SK-N-SH (cell line): ENCODE measurements at places on chromosomes 1 and 21. TPM values are rescaled to one million over a fixed set of nuclear protein-coding genes. Genes with fewer than 3 reads are reported as not detected.

The NID1 gene
- polyA plus RNA-seq: 49.3 and 74.3 TPM in 2 replicates

The ANGPTL1 gene
- polyA plus RNA-seq: not detected in 2 replicates

The KIF14 gene
- 1.2 and 1.4 TPM in 2 replicates for polyA plus RNA-seq

The GJA4 gene
- polyA plus RNA-seq: not detected in 2 replicates

The SCCPDH gene
- 32.2 and 36.0 TPM in 2 replicates for polyA plus RNA-seq

The TRIM46 gene
- polyA plus RNA-seq: 12.3 and 12.7 TPM in 2 replicates

DNA sequence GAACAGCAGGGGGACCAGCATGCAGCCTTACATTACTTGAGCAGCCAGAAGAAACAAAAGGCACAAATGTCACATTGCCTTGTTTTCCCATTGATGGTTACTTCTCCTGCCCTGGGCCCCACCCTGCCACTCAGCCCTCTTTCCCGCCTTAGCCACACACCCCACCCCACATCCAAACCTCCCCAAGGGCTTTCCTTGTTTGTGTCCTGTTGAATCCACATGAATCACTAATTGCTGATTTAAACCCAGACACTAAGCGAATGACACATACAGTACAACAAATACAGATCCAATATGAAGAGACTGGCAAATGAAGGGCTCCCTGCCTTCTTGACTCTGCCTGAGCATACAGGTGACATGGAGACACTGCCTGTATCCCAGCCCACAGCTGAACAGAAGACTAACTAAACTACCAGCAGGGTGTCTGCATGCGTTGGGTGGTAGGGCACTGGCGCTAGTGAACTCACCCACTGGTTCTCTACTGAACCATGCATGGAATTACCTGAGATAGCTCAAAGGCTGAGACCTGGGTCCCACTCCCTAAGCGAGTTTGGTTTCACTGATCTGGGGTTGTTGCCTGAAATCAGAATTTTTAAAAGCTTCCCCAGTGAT lies 3.1 kb downstream of the IGSF3 start:
- no peak for DNase-seq

GRCh38 chr1:31784356-31785019 lies 20.3 kb upstream of the ADGRB2 start:
- DNase-seq: peak; percentile 69

GRCh38 chr1:38803647-38804046 lies 55.9 kb downstream of the RRAGC start:
- no peak for DNase-seq

DNA sequence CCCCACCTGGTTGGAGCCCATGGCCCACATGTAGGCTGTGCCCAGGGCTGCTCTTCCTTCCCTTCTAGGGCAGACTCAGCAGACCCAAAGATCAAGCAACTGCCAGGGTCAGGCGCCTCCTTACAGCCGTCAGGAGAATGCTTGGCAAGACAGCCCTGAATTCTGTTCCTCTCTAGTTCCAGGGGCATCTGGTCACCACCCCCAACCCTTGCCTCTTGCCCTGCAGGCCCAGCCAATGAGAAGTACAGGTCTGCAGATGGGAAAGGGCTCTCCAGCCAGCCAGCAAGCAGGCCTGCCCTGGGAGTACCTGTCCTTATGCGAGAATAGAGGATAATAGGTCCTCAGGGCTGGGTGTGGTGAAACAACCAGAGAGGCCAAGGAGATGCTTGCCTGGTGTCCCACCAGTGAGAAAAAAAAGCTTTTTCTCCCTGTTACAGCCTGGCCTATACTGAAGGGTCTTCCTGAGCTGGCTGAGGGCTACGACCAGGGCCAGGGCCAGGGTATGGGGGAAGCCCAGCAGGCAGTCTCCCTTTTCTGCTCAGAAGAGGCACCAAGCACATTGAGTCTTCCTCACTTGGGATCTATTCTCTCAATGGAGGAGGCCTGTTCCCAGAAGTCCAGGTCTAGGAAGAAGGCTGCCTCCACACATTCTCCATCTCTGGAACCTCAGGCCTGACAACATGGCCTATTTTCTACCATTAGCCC lies 31.4 kb downstream of the NAV1 start:
- no peak for DNase-seq

DNA sequence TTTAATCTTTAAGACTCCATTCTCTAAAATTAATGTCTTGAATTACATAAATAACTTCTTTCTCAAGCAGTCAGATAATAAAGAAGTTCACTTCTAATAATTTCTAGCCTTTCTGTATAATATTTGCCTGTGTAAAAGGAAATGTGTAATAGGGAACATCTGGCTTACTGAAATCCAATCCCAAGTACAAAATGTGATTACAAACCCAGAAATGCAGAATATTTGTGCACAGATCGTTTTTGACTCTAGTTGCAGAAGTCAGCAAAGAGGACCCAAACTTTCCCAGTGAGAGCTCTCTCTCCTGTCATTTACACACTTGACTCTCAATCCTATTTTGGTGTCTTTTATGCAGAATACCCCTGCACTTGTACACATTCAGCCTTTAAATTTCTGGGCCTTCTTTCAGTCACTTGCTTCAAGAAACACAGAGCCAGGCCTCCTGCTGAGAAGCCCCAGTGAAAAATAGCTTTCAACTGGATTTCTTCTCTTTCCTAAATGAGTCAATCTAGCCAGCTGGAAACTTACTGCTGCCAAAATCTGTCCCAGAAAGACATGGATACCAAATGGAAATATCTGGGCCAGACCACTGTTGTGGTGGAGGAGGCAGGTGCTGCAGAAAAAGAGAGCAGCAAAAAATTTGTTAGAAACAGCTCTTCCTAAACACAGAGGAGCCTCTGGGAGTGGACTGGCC lies 68.5 kb upstream of the ADAM30 start:
- no peak for DNase-seq

DNA sequence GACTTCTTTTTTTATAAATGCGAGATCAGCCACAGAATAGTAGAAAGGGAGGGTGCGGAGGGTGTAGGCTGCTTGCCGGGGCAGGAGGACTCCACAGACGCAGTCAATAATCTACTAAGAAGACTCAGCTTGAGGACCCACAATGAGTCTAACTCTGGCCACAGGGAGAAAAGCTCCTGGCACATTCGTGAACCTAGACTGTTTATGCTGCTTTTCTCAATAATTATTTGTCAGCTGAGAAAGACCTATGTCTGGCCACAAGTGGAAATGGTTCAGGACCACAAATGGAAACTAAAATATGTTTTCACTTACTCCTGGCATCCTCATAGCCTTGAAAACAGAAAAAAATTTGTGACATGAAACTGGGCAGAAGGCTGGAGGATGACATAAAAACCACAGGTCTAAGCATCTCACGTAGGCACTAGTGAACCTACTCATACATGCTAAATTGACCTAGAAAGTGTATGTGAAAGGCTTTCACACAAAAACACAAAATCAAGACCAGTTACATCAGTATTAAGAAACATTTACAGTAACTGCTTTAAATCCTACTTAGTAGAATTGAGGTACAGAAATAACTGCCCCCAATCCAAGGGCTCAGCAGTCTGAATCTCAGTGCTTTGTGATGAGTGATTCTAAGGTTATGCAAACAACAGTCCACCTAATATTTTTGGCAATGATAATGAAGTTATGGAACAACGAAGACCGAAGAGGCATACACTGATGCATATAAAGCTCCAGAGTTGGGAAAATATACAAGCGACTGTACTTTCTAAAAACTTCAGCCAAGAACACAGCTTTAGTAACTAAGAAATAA lies 159.5 kb downstream of the SLC45A1 start:
- no peak for DNase-seq

DNA sequence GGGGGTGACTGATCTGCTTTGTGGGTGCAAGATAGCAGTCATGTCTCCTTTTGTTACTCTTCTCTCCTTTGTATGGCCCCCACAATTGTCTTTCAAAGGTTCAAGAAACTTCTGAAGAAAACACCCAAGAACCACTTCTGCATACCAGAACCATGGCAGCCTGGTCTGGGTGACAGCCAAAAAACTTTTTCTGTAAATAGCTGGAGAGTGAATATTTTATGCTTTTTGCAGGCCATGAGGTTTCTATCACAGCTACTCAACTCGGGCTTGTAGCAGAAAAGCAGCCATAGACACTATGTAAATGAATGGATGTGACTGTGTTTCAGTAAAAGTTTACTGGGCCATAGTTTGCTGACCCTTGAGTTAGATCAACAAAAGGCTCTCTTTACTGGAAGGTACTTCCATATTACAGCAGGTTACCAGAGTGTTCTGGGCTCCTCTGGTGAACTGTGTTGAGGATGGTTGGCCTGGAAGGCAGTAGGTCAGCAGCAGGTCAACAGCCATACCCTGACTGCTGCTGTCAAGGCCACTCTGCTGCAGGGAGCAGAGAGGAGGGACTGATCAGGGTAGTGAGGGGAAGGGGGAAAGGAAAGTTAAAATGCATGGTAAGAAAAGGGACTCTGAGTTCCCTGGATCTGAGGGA lies 116.4 kb downstream of the GDAP2 start:
- DNase-seq: no peak

GRCh38 chr1:198657550-198658064 lies 18.8 kb downstream of the PTPRC start:
- DNase-seq: no peak

DNA sequence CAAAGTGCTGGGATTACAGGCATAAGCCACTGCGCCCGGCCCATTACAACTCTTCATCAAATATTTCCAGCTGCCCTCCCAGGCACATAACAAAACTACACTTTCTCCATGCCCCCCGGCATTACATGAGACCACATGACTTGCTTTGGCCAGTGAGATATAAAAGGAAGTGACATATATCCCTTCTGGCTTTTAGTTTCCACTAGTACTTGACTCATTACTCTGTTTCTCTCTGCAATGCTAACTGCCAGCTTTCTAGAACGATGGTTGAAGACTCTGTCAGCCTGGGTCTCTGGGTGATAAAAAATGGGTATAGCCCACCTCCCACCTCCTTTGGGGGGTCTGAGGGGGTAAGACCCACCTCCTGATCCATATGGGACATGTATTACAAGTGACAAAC lies 24.2 kb downstream of the ABL2 start:
- no peak for DNase-seq

DNA sequence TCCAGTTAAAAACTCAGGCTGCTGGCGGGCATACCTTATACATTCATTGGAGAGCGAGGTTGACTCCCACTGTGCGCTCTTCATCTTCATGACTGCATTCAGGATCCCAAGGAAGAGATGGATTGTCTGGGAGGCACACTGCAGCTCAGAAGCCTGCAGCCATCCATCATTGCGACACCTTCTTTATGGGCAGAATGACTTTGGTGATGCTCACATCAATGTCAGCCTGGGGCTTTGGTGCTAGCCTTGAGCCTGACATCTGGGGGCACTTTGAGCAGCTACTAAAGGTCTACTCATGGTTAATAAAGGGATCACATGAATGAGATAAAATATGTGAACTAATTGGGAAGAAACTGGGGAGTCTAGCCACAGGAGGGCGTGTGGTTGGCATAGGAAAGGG lies 229.3 kb downstream of the PRDM2 start:
- DNase-seq: no peak

DNA sequence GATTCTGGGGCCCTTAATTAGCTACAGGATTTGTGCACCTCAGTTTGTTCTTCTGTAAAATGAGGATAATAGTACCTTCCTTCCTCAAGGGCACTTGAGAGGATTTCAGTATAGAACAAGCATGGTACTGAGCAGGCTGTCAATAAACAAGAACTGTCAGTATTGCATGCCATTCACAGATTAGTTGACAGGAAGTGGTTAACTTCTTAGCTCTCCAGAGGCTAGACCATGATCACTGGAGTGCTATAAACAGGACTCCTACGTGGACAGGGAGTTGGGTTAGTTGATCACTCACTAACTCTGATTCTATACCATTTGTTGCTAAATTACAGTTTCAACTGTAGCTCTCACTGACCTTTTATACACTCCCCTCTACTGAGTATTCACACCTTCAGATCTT lies 126.2 kb upstream of the DAB1 start:
- no peak for DNase-seq

DNA sequence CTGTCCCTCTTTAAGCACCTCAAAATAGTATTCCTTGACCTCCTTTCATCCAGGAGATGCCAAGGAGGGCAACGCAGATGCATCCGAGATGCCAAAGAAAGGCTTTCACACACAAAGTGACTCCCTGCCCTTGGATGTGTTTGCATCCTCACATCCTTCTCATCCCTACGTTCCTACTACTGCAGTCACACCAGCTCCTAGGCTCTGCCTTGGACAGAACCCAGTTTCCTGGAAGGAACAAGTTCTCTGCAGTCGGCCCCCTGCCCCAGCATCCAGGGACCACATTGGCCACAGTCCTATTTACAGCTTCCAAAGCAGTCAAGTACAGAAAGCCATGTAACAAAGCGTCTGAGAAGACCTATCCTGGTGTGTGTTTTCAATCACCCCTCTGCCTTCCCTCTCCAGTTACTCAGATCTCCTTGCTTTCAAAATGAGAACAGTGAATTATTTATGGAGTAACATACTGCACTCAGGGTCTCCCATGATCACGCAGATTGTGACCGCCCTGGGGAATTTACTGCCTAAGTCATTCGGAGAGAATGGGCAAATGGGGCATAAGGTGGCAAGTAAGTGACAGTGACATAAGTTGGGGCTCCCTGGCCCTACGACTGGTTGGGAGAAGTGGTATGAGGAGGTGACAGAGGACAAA lies 21.8 kb upstream of the SRP9 start:
- DNase-seq: no peak

DNA sequence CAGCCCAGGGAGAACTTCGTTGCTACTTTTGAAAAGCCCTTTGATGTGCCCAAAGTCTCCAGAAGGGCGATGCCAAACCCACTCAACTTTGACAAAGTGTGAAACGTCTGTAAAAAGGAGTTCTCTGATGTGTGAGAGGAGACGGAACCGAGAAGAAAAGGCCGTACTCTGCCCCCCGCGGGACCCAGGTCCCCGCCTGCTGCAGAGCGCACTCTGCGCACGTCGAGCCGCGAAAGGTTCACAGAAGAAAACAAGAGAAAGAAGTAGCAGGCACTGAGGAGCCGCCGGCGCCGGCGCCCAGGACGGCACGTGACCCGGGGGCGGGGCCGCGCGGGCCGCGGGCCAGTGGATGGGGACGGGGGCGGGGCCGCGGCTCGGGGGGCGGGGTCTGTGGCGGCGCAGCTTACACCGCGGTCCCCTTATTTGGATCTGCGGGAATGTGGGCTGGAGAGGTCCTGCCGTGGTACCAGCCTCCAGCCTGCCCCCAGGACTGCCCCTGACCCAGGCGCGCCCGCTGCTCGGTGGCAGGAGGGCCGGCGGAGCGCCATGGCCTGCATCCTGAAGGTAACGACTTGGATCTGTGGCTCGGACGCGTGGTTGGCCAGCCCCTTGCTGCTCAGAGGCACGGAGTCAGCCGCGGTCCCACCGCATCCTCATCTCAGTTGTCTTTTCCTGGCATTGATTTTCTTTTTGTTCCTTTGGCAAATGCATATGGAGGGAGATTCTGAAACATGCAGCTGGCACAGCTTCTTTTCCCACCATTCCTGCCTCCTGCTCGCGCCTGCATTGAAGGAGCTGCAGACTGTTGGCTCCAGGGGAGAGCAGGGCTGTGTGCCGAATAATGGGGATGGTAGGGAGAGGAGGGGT lies at the start of gene ST6GALNAC3:
TSS of gene ST6GALNAC3 (plus strand) at position 426 of the 867 bp plus-strand sequence.
- peak; percentile 95 for DNase-seq

- DNase-seq: no peak
These were observed 152.8 kb upstream of the ZRANB2 start for GRCh38 chr1:71233645-71234044.

DNA sequence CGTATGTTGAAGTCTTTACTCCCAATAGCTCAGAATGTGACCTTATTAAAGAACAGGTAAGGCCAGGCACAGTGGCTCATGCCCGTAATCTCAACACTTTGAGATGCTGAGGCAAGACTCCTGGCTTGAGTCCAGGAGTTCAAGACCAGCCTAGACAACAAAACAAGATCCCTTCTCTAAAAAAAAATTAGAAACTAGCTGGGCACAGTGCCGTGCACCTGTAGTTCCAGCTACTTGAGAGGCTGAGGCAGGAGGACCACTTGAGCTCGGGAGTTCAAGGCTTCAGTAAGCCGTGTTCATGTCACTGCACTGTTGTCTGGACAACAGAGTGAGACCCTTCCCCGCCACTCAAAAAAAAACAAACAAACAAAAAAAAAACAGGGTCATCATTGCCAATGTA lies 171.3 kb downstream of the RERE start:
- no peak for DNase-seq
